Body of pancreas (tissue), 4 donors: ENCODE measurements at places on chromosomes 7 and 10.

DNA sequence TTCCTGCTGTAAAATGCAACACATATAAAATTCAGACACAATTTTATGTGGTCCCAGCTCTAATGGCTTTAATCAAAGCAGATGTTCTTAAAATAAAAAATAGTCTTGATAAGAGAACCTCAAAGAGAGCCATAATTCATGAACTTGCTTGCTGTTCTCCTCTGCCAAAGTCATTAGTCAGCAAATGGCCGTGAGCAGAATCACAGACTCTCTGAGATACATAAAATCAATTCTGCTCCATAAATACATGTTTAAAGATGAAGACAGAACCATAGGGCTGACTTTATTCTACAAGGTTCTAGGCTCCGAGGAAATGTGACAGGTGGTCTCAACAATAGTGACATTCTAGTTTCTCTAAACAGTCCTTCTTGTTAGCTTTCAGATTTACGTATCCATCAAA is 29.8 kb downstream of the HSPA12A start:
- DNase-seq: no peak

GRCh38 chr10:112404617-112405016 is 30.7 kb downstream of the ACSL5 start:
- DNase-seq: no peak

DNA sequence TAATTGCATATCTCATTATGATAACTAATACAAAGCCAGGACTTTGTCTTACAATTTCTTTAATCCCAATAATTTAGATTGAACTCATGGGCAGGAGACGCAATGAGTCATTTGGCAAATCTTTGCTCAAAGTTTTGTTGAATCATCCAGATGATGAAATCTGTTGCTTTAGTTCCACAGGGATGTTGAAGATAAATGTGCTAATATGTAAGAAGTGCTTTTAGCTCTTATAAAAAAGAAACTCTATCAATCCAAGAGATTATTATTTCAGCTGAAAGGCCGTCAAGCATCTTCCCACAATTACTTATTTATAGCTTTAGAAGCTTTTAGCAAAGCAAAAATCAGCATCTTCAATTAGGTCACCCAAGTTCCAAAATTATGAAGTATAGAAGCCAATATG is 36.8 kb upstream of the ANK3 start:
- no peak for DNase-seq

- DNase-seq: peak; percentile 64
Measured at GRCh38 chr10:121553511-121554264, 44.6 kb downstream of the FGFR2 start.

DNA sequence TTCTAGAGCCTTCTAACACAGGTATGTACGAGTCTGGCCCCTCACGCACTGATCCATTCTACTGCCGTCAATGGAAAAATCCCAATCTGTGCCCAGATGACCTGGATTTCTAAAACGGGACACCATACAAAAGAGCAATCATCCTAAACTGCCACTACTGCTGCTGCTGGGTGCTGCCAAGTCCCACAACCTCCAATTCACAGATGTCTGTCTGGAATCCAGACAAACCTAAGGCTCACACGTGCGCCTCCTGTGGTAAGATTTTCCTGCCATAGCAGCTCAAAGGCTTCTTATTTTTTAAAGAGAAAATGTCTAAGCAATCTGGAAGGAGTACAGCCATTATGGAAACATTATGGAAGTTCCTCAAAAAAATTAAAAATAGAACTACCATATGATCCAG is 40.9 kb downstream of the JCAD start:
- DNase-seq: no peak

DNA sequence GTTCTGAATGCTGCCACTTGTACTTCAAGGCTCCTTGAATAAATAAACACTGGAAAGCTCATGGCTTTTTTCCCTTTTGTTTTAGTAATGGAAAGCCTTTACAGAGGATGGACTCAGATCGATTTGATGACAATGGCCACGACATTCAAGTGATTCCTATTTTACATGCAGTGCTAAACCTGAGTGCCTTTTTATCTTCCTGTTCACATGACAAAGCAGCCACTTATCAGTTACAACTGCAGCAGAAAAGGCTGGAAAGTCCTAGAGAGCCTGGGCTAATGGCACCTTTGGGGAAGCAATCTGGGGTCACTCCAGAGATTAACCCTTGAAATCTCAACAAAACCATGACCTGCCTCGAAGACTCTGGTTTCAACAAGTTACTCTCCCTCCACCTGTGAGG is 249.0 kb upstream of the AUTS2 start:
- no peak for DNase-seq
